ENCODE measurements at places on chromosomes 16 and 17.
A peak's percentile ranks its signal among the peaks of the same experiment; 100 is the strongest.

DNA sequence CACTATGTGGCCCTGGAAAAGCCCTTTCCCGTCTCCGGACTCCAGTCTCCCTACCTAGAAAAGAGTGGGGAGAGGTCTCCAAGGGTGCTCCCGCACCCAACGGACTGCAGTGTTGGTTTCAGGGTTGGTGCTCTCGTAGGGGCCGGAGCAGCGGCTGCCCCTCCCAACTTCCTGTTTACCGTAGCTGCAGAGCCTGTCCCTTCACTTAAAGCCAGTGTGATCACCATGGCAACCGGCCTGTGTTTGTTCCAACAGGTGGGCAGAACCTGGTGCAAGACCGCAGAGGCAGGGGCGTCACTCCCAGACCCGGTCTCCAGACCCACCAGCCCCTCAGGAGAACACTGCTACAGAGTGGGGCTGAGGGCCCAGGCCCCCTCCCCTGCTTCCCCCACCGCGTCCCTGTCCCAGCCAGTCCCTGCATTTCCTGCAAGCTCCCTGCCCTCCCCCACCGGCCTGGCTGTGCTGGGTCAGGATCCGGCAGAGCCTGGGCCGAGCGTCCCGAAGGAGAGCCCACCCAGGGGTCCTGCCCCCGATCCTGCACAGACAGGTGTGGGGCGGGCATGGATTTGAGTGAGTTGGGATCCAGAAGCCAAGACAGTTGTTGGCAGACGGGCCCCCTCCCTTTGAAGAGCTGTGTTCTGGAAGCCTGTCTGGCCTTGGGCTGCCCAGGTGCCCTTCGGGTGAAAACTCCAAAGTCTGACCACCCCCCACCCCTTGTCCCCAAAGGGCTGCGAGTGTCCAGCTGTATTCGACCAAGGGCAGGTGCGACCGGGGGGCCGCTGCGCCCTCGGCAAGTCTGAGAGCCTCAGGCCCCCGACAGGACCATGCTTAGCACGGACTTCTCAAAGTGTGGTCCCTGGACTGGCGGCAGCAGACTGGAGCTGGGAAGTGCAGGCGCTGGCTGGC is 1.5 kb upstream of the BAIAP3 start:
- no peak for DNase-seq

DNA sequence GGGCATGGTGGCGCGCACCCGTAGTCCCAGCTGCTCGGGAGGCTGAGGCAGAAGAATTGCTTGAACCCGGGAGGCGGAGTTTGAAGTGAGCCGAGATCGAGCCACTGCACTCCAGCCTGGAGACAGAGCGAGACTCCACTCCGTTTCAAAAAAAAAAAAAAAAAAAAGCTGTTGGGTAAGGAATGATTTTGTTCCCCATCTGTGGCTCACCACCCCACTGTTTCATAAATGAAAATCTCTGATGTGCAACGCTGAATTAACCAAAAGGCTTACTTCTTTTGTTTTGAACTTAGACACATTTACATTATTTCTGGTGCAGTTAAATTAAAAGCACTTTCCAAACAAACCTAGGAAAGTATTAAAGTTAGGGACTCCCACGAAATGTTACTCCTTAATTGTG is 1.2 kb upstream of the METTL9 start:
- DNase-seq, result no peak

DNA sequence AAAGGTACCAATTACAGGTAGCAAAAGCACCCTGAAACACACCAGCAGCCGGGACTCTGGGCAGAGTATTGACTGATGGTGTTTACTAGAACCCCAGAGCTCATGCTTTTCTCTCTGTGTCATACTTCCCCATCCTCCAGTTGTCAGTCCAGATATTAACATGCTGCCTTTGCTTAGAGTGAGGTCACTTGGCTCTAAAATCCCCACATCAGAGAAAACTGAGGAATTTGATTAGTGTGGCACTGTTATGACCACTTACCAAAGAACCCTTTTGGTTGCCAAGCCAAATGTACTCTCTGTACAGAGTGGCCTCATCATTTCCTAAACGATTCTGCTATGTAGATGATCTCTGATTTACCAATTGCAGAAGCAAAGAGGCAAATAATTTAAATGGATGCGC is 80.4 kb downstream of the ABCC12 start:
- no peak for DNase-seq

DNA sequence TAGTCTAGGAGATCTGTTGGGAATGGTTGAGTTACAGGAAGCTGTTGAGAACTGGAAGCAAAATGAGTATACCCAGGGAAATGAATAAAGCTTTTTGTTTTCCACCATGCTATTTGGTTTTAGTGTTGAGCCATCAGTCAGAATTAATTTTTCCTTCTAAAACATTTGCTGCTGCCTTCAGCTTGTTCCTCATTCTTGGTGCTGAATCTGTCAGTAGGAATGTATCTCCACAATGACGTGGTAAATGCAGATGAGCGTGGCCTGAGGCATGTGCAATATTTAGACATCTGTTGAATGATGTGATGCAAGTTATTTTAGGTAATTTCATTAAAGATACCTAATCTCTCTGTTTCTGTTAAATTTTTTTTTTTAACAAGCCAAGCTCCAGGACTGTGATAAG is 10.9 kb downstream of the HAPSTR1 start:
- no peak for DNase-seq

GRCh38 chr16:52494145-52494544 is 52.8 kb downstream of the TOX3 start:
- peak; percentile 57 for DNase-seq

DNA sequence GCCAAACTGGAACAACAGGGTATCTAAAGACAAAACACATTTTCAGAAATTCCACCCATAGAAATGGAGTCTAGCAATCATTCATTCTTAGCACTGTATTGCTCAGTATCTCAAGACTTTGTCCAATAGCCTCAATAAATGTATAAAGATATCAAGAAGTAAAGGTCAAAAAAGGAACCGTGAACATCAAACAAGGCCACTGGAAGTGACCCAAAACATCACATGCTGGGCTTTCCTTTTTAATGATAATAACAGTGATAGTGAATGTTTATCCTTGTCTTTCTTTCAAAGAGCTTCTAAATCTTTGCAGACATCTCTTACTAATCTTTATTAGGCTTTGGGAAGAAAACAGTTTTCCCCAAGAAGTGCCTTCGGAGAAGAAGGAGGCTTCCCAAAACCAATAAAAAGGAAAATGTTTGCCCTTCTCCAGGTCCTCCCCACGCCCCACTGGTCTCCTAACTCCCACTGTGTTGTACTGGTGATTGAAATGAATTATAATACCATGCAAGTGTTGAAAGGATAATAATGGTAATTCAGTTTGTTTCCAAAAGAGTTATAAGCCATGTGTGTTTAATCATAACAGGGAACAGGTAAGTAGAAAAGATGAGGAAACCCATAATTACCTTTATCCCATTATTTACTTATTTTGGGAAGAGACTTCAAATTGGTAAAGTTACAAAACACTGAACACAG is 18.6 kb downstream of the RNF43 start:
- no peak for DNase-seq

- no peak for DNase-seq
These were observed 7.7 kb upstream of the TMEM92 start for GRCh38 chr17:50266384-50267073.

DNA sequence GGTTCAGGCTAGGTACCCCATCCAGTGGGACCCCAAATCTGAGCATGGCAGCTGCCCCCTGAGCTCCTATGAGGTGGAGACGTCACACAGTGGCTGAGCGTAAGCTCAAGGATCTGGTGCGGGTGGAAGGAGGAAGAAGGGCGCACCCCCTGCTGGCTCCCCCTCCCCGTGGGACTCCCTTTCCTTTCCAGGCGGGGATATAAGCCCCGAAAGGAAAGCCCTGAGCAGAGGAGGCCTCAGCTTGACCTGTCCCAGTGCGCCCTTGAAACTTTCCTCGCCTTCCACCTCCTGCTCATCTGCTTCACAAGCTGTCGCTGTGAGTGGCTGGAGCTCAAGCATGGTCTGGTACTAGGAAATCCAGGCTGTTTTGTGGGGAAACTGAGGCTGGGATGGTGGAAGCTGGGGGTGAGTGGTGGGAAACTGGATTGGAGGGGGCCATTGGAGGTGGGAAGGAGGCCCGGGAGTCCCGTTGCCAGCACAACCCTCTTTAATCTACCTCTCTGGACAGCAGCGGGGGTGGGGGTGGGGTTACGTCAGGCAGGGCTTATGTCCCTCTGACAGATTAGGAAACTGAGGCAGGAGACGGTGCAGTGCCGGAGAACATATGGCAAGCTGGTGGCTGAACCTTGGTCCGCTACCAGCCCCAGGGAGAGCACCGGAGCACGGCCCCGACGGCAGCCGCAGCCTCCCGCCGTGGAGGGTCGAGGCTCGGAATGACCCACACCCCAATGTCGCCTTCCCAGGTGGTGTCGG is 92.3 kb upstream of the TMEM97 start:
- no peak for DNase-seq

- DNase-seq, result no peak
These were observed 69.2 kb upstream of the ALOX12 start for GRCh38 chr17:6926667-6927066.

DNA sequence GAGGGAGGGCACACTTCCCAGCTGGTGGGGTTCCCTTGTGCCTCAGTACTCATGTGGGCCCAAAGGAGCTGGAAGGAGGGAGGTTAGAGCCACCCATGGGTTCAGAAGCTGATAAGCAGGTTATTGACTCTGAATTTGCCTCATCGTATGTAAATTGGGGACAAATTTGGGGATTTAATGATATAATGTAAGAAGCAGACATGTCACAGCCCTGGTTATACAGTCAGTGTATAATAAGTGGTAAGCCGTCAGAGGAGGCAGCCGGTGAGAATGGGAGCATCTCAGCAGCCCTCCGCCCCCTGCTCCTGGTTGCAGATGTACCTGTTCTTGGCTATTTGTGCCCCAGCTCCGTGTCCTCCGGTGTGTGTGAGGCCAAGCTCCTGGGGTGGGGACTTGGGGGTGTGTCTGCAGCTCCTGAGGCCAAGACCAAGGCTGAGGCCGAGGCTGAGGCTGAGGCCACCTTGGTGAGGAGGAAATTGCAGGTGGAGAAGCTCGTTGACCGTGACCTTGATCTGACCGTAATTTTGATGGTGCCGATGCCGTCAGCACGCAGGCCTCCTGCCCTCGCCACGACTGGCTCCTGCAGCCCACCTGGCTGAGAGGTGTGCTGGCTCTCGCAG is 288.1 kb downstream of the SEC14L1 start:
- DNase-seq, result no peak

GRCh38 chr17:49823614-49824013 is 24.3 kb downstream of the TAC4 start:
- DNase-seq, result no peak

DNA sequence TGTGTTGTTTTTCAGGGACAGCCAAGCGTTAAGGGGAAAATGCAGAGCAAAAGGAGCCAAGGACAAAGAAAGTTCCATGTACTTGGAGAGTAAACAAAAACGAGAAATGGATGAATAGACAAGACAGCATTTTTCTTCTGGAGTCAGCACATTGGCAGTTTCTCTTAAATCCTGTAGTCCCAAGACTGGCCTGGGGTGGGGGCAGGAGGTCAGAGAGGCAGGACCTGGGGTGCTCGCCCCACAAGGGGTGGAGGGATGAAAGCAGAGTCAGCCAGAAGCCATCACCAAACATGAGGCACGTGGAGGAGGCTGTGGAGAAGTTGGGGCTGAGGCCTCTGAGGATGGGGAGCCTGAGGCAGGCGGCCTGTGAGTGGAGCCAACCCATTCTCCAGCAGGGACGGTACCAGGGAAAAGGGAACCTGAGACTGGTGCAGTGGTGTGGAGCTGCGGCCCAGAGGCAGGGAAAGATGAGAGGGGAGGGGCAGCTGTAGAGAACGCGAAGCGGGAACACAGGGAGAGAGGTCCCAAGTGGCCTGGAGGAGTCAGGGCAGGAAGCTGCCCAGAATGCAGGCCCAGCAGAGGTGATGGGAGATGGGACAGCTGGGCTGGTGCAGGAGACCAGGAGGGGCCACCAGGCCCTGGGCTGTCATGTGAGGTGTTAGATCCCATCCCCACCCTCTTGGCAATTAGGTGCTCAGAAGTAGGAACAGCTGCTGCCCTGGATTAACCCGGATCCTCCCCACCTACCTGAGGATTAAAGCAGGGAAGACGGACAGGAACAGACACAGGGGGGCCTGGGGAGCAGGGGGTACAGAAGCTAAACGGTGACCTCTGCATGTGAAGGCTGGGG is 3.3 kb downstream of the TLCD3B start:
- DNase-seq, result no peak

GRCh38 chr17:65027305-65027704 is 29.2 kb downstream of the GNA13 start:
- no peak for DNase-seq

- no peak for DNase-seq
These were observed 21.2 kb downstream of the SREBF1 start for GRCh38 chr17:17815436-17816200.

DNA sequence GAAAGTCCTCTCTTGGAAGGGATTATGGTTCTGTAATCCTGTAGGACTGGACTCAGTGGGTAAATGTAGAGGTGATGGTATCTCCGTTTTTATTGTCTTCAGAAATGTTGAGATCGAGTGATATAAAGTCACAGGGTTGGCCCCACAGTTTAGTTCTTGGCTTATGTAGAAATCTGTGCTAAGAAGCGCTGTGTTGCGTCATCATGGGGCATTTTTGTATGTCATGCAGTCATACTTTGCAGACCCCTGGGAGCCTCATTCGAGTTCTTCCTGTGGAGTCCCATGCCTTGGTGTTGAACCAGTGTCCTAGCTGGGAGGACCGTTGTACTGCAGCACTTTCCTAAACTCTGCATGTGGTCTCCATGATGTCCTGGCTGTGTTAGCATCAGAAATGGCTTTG is 619.7 kb downstream of the MAF start:
- DNase-seq, result no peak

- no peak for DNase-seq
These were observed 123.1 kb downstream of the LYRM1 start for GRCh38 chr16:21023509-21024202.

DNA sequence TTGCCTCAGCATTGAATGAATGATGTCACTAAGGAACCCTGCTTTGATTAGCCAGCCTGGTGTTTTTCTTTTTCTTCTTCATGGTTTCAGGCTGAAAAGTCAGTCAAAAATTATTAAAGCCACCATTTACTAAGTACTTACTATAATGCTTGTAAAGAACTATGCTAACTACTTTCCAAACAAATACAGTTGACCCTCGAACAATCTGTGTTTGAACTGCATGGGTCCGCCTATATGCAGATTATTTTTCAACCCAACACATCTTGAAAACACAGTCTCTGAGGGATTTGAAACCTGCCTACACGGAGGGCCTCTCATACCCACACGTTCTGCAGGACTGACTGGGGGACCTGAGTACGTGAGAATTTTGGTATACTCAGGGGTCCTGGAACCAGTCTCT is 136.3 kb downstream of the PARN start:
- DNase-seq, result no peak

DNA sequence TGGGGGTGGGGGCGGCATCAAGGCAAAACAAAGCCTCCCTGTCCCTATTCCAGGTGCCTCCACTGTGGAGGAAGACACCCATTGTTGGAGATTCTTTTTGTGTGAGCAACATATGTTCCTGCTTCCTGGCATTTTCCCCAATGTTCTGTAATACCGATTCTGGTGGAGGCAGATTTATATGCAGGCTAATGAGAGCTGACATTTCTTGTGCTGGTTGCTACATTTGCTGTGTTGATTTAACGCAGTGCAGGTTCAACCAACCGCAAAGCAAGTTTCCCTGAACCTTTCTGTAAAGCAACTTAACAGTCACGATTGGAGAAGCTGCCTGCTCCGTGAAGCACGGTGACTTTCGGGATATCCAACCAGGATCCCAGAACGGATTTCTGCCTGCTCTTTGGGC is 260.5 kb downstream of the CBLN1 start:
- DNase-seq, result no peak

Data from NCI-H1436 treated with DMSO at 0.1 percent for 48 hours (cell line).